ENCODE measurements at places on chromosomes 1 and 21.
A peak's percentile ranks its signal among the peaks of the same experiment; 100 is the strongest.

DNA sequence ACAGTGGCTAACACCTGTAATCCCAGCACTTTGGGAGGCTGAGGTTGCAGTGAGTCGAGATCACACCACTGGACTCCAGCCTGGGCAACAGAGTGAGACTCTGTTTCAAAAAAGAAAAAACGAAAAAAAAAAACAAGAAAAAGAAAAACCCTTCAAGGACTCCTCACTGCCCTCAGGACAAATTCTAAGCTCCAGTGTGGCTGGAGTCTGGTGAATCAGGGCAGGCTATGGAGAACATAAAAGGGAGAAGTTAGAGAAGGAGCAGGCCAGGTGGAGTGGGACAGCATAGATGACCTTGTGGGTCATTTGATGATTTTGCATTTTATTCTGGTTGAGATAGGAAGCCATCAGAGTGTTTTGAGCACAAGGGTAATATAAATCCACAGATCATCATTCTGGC lies 12.5 kb upstream of the UAP1 start:
- no peak for DNase-seq

DNA sequence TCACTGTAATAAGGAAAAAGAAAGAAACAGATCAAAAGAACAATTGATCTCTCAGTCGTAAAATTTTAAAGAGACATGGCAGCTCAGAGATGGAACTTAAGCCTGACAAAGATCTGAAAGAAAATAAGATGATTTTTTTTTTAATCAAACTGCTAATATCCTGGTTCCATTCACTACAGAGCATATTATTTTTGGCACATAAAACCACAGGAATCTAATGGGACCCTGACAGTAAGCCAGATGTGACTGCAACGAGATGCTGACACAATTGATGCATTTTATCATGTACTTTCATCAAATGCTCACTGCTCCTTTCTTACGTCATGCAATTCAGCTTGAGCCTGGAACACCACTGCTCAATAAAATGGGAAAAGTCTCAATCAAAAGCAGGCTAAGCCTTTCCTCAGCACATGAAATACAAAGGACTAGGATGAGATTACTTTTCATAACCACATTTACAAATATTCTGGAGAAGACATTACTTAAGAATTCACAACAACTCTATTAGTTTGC lies 16.6 kb downstream of the GPATCH2 start:
- no peak for DNase-seq

- no peak for DNase-seq
These were observed 35.6 kb downstream of the NTPCR start for GRCh38 chr1:232985882-232986526.

DNA sequence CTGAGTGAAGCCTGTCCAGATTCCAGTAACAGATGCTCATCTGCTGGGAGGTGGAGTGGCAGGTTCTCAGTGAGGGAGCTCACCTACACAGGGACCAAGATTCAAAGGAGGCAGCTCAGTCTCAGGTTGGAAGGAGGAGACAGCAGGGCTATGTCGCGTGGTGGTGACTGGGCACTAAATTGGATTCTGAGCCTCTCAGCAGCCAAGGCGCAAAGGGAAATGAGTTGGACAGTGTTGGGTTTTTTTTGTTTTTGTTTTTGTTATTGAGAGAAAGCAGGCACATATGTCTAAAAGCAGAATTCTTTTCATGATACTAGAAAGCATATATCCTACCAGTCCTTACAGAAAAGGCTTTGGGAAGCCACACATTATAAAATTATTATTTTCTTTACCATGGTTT lies 26.2 kb downstream of the UMODL1 start:
- DNase-seq = no peak

DNA sequence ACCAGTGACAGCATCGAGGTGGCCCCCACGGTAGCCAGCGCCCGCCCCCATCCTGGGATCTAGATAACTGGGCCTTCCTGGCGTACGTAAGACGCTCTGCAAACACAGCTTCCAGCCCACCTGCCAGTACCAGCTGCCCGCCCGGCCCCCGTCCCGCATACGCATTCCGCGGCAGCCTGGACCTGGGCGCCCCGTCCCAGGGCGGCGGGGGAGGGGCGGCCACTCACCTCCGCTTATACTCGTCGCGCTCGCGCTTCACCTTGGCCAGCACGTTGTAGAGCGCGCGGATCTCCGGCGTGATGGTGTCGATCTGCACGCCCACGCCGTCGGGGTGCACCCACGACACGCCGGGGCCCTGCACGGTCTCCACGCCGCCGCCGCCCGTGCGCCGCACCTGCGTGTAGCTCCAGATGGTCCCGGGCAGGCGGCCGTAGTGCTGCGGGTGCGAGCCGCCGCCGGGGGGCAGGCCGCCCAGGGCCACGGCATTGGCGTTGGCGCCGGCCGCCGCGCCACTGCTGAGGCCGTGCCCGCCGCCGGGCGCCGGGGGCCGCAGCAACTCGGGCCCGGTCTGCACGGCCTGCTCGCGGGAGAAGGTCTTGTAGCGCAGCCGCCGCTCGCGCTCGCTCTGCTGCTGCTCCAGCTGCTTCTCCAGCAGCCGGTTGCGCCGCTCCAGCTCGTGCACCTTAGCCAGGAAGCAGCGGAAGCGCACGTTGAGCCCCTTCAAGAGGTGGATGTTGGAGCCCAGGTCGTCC lies 859 bp downstream of the IFFO2 start:
- peak; percentile 30 for DNase-seq

DNA sequence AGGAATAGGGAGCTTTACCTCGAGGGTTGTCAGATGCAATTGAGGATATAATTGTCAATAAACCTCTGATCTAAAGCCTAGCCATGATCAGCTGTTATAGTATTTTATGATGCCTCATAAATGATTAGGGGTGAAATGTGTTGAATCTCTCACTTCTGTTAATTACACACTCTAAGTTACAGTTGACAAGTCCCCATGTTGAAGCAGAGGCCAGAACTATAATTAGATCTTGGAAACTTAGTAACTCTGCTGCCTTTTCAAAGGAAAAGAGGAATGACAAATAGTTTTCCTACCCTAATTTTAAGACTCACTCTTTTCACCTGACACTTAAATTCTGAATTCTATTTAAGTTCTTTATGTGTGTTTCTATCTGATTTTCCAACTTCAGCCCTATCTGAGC lies 33.8 kb downstream of the CCSAP start:
- DNase-seq = no peak

- DNase-seq = no peak
These were observed 221.2 kb upstream of the SAMSN1 start for GRCh38 chr21:14767192-14767852.

Data from DMS79 treated with DMSO at 0.1 percent for 48 hours (cell line).